ENCODE measurements at places on chromosomes 5 and 9.

DNA sequence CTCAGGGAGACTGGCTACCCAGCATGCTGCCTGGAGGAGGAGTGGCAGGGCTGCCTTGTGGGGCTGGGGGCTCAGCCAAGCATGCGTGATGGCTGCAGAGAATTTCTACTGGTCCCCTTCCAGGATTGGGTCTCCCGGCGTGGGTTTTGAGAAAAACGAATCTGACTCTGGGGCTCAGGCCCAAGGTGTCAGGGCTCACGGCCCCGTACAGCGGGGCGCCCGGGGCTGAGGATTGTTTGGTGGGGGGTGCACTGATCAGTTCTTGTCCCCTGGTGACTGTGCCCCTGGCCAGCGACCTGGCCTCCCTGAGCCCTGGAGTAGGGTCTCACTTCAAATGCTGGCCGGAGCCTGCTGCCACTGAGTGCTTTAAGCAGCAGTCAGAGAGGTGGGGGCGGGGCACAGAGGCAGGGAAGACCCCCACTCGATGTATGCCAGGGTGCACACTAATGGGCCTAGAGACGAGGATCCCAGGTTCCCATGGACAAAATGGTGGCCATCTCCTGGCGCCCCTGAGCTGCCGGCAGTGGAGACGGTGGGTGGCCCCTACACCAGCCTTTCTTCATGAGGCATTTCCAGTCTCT, 45.5 kb upstream of the RNU6ATAC start:
- no peak for DNase-seq

DNA sequence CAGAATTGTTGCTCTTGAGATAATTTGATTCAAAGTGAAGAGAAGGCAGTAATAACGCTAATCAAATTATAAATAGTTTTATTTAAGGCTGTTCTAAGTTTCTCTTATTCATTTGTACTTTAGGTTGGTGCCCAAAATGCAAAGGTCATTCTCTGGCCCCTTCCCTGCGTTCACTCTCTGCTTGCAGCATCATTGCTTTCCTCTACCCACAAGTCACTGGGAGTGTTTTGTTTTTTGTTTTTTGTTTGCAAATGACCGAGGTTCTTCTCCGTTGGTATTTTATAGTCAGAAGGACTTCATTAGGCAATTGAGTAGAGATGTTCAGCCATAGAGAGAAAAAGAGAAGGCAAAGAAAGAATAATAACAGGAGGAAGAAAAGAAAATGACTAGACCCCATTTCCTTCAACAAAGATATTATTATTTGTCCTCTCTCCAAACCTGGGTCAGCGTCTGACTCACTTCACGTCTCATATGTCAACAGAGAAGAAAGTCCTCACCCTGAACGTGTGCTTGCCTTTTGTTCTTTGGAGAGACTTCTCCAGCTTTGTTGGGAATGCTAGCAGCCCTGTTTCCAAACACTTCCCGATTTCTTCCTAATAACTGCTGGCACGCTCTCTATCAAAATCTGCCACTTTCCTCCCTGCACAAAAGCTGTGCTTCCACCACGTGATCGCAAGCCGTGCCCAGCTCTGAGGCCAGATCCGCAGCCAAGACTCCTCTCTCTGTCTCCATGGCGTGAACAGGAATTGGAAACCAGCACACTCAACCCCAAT, 119.8 kb downstream of the EBF1 start:
- no peak for DNase-seq

DNA sequence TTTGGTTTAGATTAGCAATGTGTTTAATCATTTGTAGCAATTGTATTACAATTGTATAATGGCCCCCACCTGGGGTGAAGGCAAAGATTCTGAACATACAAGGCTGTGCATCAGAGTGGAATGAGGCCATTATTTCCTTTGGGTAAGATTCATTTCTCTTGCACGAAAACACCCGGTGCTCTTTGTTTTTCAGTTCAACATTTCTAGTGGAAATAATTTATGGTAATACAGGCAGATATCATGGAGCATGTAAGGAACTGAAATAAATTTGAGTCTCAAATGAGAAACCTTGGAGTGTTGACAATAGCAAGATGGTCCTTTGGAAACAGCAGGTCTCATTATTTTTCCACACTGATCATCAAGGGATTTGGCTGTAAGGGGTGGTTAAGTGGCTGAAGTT, 475.9 kb downstream of the GABRG2 start:
- no peak for DNase-seq

DNA sequence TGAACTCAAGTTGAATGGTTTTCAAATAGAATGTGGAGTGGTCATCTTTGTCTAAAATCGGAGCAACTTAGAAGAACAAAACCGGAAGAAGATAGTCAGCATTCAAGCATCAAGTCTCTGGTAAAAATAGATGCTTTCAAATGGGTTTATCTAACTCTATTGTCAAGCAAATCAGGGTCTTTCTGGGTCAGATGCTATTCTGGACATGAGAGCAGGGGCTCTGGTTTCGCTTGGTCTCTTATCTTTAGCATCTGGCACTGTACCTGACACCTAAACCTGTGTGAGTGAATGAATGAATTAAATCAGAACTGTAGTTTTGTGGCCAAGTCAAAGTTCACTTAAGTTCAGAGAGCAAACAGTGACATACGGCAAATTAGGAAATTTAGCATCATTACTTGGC, 173.5 kb downstream of the SLIT3 start:
- no peak for DNase-seq

GRCh38 chr9:83583151-83584014, 39.6 kb upstream of the IDNK start:
- peak; percentile 19 for DNase-seq

DNA sequence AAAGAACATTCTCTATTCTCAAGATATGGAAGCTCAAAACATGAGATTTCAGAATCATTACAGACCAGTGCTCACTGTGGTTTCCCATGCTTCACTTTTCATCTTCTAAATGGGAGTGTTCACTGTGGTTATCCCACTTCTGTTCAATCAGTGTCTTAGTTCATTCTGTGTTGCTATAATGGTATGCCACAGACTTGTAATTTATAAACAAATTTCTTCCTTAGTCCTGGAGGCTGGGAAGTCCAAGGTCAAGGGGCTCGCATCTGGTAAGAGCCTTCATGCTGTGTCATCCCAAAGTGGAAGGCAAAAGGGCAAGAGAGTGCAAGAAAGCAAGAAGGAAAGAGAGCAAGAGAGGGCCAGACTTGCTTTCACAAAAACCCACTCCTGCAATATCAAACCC, 146.3 kb downstream of the TTC39B start:
- no peak for DNase-seq

DNA sequence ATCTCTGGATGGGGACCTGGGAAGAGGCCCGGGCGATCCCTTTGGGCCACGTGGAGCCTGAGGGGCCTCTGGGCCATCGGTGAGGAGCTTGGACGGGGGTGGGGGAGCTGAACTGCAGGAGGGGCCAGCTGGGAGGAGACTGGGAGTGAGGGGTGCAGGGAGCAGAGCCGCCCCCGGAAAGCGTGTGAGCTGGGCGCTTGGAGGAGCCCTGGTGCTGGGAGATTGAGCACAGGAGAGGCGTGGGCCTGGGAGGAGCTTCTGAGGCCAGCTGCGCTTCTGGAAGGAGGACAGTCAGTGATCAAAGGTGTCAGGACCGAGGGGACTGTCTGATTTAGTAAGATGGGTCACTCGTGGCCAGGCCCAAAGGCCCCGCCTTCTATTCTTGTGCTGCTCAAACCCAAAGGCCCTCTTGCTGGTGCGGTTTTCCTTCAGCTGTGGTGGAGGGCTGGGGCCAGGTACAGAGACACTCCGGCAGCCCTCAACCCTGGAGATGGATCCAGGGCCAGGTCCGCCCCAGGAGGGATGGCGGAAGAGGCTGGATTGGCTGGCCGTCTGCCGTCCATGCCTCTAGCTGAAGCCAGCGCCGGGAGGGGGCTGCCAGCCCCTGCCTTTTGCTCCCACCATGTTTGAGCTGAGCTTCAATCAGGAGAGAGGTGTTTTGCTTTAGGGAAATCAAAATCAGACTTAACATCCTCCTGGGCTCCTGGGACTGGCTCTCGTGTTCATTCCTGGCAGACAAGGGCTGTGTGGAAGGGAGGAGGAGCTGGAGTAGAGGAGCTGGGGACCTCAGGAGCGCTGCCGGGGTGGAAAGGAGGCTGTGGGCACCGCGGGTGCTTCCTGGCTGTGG, 21.6 kb downstream of the NCS1 start:
- no peak for DNase-seq

- DNase-seq: no peak
Measured at GRCh38 chr5:154999865-155000264, 13.7 kb upstream of the KIF4B start.

GRCh38 chr9:92711844-92712243, 41.9 kb upstream of the IPPK start:
- no peak for DNase-seq

DNA sequence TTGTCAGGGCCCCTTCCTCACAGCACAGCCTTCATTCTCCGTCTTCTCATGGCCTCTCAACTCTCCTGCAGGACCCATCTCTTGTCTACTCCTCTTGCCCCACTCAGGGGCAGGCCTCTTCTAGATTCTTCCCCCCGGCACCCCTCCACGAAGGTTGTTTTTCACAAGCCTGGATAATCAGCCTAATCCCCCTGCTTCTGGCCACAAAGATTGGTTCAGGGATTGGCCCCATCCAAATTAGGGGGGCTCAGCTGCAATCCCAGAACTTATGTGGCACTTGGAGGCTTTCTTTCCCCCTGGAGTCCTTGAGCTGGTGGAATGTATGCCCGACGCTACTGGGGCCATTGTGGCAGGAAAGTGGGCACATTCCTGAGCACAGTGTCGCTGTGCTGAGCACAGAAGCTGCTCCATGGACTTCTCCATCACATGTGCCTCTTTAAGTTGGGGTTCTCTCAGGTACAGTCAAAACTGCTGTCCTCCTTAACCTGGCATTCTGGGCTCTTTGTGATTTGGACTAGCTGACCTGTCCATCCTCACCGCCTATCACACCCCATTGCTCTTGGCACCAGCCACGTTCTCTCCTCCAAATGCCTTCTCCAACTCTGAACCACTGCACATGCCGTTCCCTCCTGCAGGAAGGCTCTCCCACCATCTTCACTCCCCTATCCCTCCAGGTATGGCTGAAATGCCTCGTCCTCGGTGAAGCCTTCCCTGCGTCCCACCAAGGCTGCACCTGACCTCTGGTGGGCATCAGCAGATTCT, 66.8 kb upstream of the RNF130 start:
- DNase-seq: no peak

DNA sequence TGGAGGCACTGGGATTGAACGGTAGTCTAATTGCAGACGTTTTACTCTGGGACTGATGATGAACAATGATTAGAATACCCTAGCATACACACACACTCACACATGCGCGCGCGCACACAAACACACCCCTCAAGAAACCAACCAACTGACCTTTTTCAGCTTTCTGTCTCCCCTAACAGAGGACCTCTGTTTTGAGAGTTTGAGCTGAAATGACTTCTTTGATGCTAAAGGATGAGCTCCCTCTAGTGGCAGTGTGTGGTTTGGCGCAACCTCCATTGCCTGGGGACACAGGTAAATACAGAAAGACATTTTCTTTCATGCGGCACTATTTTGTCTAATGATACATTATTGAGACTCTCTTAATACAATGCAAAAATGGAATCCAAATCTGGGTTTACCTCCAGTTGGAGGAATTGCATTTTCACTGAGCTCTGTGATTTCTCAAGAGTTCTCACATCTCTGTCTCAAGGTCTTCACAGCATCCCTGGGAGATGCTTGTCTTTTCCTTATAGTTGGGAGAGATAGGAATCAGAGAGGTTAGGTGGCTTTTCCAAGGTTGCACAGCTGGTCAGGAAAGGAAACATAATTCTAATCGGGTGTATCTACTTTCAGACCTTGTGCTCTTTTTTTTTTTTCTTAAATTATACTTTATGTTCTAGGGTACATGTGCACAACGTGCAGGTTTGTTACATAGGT, 187.5 kb downstream of the TMEM38B start:
- DNase-seq: peak; percentile 66

DNA sequence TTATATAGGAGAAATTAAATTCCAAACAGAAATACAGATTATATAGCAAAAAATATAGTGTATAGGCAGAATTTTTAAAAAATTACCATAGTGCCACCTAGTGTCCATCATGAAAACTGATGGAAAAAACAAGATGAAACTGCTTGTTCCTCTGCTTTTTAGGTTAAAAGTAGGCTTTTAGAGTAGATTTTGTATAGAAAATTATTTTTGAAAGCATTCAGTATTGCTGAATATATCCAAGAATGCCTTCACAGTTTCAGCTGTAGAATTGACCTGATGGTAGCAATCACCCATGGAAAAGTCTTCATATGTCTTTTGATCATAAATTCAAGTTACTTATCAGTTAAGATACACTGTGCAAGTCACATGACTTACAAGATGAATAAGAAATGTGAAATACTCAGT, 19.7 kb downstream of the RIOK2 start:
- DNase-seq: no peak

GRCh38 chr9:125538092-125538473, 168.9 kb downstream of the MAPKAP1 start:
- peak; percentile 73 for DNase-seq

- DNase-seq: no peak
Measured at GRCh38 chr9:102518324-102518723, 476.8 kb upstream of the CYLC2 start.

- no peak for DNase-seq
Measured at GRCh38 chr5:6717687-6718086, 4.5 kb downstream of the TENT4A start.

- DNase-seq: no peak
Measured at GRCh38 chr5:171336521-171337209, 27.6 kb downstream of the TLX3 start.

GRCh38 chr5:72785801-72786200, 30.7 kb upstream of the TNPO1 start:
- no peak for DNase-seq

GRCh38 chr9:128523199-128523925, 18.8 kb downstream of the GLE1 start:
- peak; percentile 75 for DNase-seq

GRCh38 chr5:120368923-120369715, 95.0 kb upstream of the PRR16 start:
- DNase-seq: peak; percentile 35

GRCh38 chr9:95670122-95670521, 153.4 kb upstream of the PTCH1 start:
- no peak for DNase-seq

DNA sequence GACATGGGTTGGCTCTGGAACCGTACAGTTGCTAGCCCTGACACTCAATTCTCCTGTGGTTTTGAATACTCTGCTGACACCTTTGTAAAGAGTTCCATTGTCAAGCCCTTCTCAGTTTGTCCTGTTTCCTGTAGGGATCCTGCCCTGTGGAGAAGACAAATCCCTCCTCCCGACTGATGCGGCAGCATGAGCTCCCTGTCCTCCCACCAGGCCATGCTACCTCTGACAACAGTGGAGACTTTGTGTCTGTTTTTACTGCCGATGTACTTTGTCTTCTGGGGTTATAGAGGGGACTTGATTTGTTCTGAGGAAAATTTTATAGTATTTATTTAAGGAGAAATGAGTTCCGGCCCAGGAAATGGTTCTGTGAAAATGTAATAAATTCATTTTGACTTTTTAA, 57.8 kb downstream of the PRLR start:
- no peak for DNase-seq

DNA sequence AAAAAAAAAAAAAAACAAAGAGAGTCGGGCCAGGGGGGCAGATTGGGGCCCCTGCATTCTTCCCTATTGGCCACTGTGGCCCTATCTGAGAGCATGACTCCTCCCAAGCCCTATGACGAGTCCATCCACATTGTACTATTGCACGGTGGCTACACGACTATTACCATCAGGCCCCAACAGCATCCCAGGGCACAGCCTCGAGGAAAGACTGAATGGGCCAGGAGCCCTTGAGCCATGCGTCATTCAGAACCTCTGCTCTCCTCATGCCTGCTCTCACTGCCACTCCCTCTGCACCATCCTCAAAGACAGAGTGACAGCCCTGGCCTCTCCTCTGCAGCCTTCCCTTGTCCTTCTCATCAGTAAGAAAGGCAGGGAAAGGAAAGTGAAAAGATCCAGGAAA, 20.2 kb upstream of the ORM1 start:
- no peak for DNase-seq

- DNase-seq: no peak
Measured at GRCh38 chr9:30925635-30926034, 1458.8 kb upstream of the ACO1 start.

Measured in SHP77 (cell line).